Fibroblast of skin of left biceps (primary cell): ENCODE measurements at places on chromosomes 4 and X.

DNA sequence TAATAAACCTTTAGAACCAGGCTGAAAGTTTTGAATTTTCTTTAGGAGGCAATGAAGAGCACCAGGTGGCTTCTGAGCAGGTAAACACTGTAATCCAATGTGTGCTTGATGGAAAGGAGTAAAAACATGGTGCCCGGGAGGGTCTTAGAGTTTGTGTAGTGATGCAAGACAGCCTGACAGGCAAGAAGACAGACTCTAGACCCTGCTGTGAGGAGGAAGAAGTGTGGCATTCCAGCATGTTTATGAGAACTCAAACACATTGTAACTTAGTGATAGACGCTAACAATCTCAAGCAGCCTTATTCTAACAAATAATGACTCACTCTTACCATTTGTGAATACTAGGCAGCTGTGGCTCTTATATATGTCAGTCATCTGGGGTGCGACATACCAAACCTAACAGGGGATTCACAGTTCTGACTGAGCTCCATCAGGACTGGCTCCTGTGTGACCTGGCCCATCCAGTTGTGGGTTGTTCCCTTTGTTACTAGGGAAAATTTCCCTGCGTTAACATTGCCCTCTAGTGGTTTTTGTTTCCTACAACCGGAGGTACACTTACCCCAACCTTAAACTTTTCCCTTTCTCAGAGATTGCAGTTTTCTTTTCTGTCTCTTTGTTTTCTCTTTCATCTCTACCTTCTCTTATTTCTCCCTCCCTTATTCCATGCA lies 53.8 kb downstream of the VSIG4 start:
- peak; percentile 8 for DNase-seq

- no peak for DNase-seq
Measured at GRCh38 chr4:7530082-7530481, 95.4 kb upstream of the PSAPL1 start.

GRCh38 chr4:114136069-114136468 lies 156.6 kb upstream of the ARSJ start:
- DNase-seq, result peak; percentile 32

DNA sequence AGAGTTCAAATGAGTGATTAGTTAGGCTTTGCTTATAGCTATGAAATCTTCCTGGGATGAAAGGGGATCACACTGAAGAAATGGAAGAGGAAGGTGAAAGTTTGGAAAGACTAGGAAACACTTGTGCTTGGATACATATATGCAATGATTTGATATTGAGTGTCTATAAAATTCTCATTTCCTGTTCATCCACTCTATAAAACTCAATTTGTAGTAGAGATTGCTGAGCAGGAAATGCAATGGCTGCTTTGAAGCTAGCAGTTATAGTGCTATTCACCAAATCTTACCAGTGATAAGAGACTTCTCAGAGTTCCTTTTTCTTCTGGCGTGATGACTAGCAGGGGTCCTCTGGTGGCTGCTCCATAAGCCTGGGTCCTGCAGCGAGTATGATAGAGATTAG lies 128.1 kb upstream of the HPF1 start:
- no peak for DNase-seq
